ENCODE measurements at places on chromosomes 7 and 10.

GRCh38 chr10:8594711-8595110 lies 540.2 kb downstream of the GATA3 start:
- DNase-seq: no peak

- peak; percentile 34 for DNase-seq
Measured at GRCh38 chr10:104260775-104261115, 6.1 kb downstream of the GSTO1 start.

GRCh38 chr7:80654887-80655340 lies 16.5 kb downstream of the CD36 start:
- no peak for DNase-seq

GRCh38 chr7:107164092-107164491 lies 4.7 kb upstream of the HBP1 start:
- no peak for DNase-seq

GRCh38 chr7:15159261-15159660 lies 256.7 kb upstream of the DGKB start:
- DNase-seq: no peak

- DNase-seq: no peak
Measured at GRCh38 chr10:99754670-99755069, 22.6 kb downstream of the CUTC start.

DNA sequence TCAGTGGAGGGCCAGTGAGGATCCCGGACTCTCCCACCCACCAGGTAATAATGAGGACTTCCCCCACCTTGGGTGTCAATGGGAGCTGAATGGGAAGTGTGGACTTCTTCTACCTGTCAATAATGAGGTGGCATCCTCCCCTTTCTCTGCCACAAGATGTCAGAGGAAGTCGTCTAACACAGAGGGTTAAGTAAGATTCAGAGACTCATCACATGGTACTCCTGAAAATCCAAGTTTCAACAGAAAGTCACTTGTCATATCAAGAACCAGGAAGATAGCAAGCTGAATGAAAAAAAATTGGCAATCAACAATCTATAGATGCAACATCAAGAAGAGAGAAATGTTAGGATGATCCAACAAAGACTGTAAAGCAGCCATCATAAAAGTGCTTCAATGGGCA lies 150.9 kb upstream of the SVIL start:
- DNase-seq: no peak

DNA sequence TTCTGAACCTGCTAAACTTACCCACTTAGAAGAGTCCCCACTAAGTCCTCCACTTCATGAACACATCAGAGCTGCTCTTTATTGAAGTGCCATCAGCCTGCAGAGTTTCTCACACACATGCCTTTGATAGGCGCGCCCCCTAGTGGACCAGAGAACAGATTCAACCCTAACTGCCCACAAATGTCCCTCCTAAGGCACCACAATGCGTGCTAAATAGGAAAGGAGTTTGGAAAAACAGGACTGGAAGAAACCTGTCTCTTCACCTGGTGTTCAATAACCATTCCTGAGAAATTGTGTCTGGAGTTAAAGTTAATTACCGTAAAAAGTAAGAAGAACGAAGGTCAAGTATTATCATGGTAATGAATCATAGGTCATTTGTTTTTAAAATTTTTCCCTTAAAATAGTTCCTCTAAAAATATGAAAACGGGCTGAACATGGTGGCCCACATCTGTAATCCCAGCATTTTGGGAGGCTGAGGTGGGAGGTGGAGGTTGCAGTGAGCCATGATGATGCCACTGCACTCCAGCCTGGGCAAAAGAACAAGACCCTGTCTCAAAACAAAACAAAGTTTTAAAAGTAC lies 249.7 kb downstream of the ELMO1 start:
- DNase-seq: peak; percentile 67

- no peak for DNase-seq
Measured at GRCh38 chr10:22557321-22557720, 157.1 kb downstream of the PIP4K2A start.

- no peak for DNase-seq
Measured at GRCh38 chr7:131189488-131189887, 138.2 kb upstream of the MKLN1 start.

DNA sequence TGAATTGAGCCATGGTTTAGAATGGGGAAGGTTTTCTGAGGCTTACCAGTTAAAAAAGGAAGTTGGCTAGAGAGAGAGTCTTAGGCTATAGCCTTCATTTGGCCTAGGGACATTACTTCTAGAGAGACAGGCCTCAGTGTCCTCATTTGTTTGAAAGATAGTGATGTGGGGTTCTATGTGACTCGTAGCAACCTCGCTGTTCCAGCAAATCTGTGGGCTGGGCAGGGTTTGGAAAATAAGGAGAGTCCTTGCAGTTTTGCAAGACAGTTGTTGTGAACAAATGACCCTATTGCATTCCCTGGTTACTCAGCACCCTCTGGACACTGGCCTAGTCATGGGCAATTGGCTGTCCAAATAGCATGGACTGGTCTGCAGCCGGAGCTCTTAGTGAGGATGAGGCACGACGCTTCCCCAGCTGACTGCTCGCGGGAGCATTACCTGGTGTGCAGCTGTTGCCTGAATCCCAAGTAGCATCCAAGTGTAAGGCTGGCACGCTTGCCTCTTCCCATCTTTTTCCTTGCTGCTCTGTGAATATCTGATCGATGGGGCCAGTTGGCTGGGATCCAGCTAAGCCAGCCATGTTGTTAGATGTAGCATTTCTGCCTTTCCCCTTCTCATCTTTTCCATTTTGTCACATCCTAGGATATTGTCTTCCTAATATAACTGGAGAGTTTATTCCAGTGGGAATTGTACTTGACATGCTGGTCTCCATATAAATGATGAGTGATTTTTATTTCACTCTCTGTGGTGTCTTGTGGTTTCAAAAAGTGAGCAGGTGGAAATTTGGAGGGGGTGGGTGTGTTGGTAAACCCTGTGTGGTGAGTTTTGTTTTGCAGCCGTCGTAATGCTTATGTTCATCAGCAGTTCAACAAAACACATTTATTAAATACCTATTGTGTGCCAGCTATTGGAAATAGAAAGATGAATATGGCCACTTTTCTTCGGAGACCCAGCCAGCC lies 99.8 kb downstream of the SND1 start:
- peak; percentile 45 for DNase-seq

DNA sequence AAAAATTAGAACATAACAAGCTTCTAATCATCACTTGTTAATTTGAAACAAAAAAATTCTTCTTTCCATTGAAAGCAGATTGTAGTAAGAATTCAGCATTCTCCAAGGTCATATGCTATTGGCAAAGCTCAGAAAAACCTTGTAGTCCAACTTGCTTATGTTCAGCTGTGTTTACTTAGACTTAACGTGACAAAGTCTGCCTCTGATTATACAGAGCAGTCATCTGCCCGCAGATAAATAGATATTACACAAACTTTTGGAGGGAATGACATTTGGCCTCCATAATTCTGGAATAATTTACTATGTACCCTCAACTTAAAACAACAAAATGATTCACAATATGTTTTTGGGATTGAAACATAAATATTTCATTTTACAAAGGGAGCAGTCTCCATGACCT lies 45.8 kb downstream of the MKX start:
- peak; percentile 50 for DNase-seq

DNA sequence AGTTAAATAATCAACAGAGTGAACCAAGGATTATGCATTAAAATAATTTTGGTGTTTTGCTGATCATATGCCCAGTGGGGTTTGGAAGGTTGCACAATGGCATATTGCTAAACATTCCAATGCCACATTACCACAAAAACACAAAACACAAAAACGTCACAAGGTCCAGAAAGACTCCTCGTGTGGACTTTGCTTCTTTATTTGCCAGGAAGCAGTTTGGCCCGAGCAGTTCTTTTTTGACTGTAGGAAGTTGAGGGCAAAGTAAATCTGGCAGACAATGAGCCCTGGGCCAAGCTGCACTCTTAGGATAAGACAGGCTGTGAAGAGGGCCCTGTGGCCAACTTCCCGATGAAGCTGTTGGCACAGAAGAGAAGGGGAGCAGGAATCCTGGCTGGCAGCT lies 39.2 kb upstream of the SLC35B4 start:
- peak; percentile 57 for DNase-seq

GRCh38 chr7:50307368-50308032 lies 3.0 kb downstream of the IKZF1 start:
- DNase-seq: no peak

GRCh38 chr7:120774481-120774880 lies 83.5 kb downstream of the TSPAN12 start:
- no peak for DNase-seq

- no peak for DNase-seq
Measured at GRCh38 chr10:33315891-33316290, 18.6 kb downstream of the NRP1 start.

- DNase-seq: no peak
Measured at GRCh38 chr10:126042906-126043305, 146.5 kb downstream of the FANK1 start.

- peak; percentile 65 for DNase-seq
Measured at GRCh38 chr10:77351386-77351785, 286.2 kb downstream of the KCNMA1 start.

GRCh38 chr7:134515569-134516468 lies 11.5 kb upstream of the AKR1B10 start:
- DNase-seq: peak; percentile 86

DNA sequence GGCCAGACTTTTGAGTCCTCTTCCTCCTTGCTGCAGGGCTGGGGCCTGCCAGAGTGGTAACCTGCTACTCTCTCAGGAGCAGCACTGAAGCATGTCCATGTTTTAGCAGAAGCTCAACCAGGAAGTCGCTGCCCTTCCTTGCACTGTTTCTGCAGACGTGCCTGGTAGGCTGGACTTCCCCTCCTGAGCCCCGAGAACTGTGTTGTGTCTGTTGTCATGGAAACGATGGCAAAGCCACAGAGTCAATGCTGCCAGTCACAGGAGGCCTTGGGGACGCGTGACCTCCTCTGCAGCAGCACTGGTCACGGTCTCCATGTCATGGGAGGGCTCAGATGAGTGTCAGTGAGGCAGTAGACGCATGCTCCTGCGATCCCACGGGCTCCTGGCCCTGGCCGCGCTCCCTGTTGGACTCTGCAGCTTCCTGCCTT lies 145.5 kb downstream of the FANK1 start:
- peak; percentile 83 for DNase-seq

GRCh38 chr10:63611078-63611477 lies 89.9 kb downstream of the REEP3 start:
- DNase-seq: peak; percentile 41

DNA sequence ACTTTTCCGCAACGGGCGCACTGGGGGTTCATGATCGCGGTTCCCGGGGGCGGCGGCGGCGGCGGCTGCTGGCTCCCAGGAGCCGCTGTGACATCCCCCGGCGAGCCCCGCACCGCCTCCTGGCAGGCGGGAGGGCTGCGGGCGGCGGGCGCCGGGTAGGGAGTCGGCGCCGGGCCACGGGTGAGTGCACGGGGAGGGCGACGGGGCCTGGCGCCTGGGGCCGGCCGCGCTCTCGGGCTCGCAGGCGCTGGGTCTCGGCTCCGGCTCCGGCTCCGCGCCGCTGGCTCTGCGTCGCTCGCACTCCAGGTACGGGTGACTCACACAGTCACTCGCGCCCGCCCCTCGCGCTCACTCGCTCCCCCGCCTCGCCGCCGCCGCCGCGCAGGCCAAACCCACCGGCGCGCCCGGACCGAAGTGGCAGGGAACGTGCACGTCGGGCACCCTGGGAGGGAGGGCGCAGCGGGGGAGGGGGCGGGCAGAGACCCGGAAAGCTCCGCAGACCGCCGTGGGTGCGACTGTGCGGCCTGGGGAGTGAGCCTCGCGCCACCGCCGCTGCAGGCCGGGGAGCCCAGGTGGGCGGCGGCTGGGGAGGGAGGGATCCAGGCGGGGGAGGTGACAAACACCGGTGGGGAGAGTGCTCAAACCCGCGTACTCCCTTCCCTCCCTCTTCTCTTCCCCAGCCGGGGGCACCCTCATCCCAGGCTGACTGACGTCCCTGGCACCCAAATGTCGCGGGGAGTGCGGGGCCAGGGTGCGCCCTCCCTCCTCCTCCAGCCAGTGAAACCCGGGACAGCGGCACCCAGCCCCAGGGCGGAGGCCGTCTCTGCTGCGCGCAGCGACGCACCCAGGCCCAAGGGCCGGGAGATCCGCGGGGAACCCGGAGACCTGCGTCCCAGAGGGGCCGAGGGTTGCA lies 276.9 kb upstream of the NEBL start:
- no peak for DNase-seq

DNA sequence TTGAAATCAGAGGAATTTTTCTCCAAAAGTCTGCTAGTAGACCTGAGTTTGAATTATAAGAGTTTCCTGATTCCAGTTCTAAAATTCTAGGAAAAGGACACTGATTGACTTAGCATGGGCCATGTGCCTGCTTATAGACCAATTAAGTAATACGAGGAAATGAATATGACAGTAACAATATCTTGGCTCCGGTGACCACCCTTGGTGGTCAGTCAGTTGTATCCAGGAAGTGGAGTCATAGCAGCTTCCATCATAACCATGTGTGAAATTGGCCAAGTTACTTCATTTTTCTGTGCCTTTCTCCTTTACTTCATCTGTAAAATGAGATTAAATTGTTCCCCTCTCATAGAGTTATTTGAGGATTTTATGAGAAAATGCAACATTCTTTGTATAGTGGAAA lies 66.9 kb downstream of the MTPAP start:
- DNase-seq: no peak

GRCh38 chr7:86904949-86905834 lies 154.3 kb downstream of the ELAPOR2 start:
- peak; percentile 41 for DNase-seq

GRCh38 chr7:30335763-30336487 lies 51.5 kb downstream of the ZNRF2 start:
- no peak for DNase-seq

DNA sequence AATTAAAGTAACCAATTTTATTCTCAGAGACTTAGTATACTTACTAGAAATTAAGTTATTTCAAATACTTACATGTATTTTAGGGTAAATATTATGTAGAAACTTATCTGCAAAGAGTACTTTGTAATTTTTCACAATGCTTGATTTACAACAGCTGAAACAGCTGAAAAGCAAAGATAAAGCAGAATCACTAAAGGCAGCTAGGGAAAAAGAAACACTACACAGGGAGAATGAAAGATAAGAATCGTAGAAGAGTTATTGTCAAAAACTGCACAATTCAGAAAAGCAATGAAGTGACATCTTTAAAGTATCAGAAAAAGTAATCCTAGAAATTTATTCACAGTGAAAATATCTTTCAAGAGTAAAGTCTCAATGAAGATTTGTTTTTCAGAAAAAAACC lies 69.7 kb upstream of the ZNF804B start:
- DNase-seq: no peak

DNA sequence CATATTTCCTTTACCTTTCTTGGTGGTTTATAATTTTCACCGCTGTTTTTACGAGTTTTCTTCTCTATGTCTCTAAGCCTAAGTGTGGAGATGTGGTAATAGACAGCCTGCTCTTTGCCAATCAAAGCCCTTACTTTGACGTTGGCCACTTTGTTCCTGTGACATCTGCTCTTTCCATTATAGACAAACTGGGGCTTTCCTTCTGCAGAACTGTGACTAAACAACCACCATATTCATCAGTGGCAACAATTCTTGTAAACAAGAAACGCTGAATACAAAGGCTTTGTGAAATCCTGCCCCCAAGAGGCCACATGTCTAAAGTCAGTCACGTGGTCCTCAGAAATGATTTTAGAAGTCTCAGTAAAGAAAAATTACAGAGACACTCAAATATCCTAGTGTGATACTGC lies 59.6 kb upstream of the CAPZA2 start:
- peak; percentile 61 for DNase-seq

All from AG08395 (cell line).